M059J (cell line): ENCODE measurements at places on chromosomes 3 and 15. TPM values are rescaled to one million over a fixed set of nuclear protein-coding genes. Genes with fewer than 3 reads are reported as not detected.

The FAM81A gene
- 1.1 and 3.3 TPM in 2 replicates for total RNA-seq

The UACA gene
- 31.4 and 43.0 TPM in 2 replicates for total RNA-seq

The COL6A5 gene
- total RNA-seq, result not detected in 2 replicates

The CYP19A1 gene
- total RNA-seq, result 0.12 and 0.86 TPM in 2 replicates

The CRYGS gene
- 0.47 and 0.57 TPM in 2 replicates for total RNA-seq

The ACAA1 gene
- total RNA-seq, result 10.0 and 13.2 TPM in 2 replicates

The HYAL1 gene
- total RNA-seq, result not detected in 2 replicates

The ZIC4 gene
- 0.02 TPM in 1 of 2 replicates, not detected in the other for total RNA-seq

The CPLX3 gene
- not detected in 2 replicates for total RNA-seq

The CCDC13 gene
- 0.62 TPM in 1 of 2 replicates, not detected in the other for total RNA-seq

The MUSTN1 gene
- 0.27 TPM in 1 of 2 replicates, not detected in the other for total RNA-seq

The HYAL2 gene
- 48.2 and 59.5 TPM in 2 replicates for total RNA-seq

The FILIP1L gene
- total RNA-seq, result 35.1 and 43.2 TPM in 2 replicates

The NEK10 gene
- 0.71 and 1.4 TPM in 2 replicates for total RNA-seq

The GASK1A gene
- 2.6 and 3.4 TPM in 2 replicates for total RNA-seq

The EPHA3 gene
- 0.20 TPM in 1 of 2 replicates, not detected in the other for total RNA-seq

The PGBD4 gene
- total RNA-seq, result 0.10 and 0.74 TPM in 2 replicates

The TXNRD3 gene
- total RNA-seq, result 4.0 and 7.8 TPM in 2 replicates

The KY gene
- total RNA-seq, result 0.66 and 0.76 TPM in 2 replicates

The KIF15 gene
- total RNA-seq, result 10.3 and 13.7 TPM in 2 replicates

The APPL1 gene
- 12.8 and 19.0 TPM in 2 replicates for total RNA-seq

The GOLGA6L7 gene
- total RNA-seq, result not detected in 2 replicates

The TRPM1 gene
- 0.02 TPM in 1 of 2 replicates, not detected in the other for total RNA-seq
